ENCODE measurements at places on chromosomes 3 and 15.
A peak's percentile ranks its signal among the peaks of the same experiment; 100 is the strongest.

GRCh38 chr3:33074217-33075067, 22.5 kb downstream of the GLB1 start:
- DNase-seq: peak; percentile 42

GRCh38 chr15:65938604-65939003, 69.3 kb downstream of the RAB11A start:
- no peak for DNase-seq

DNA sequence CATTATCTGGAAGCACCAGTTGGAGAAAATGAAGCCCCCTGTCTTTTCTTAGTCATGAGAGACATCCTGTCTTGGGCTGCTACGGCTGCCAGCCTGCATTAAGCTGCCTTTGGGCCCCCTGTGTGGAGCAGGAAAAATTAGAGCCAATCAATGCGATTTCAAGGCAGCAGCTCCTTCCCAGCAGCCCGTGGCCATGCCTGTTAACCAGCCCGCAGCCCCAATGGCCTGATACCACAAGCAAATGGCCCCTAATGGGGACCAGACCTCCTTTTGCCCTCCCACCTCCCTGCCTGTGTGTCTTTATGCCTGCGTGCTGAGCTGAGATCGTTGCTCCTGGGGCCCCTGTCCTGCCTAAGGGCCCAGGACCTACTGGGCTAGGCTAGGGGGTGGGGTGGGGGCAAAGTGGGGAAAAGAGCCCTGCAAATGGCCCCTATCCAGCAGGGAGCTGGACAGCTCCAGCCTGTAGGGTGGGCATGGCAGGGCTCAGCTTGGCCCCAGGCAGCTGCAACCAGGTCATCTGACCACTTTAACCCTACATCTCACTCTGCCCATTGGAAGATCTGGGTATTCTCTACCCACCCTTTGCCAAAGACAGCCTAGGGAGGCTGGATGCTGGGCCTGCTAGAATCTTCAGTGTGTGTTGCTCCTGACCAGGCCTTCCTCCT, 53.8 kb upstream of the MRPS22 start:
- no peak for DNase-seq

- peak; percentile 19 for DNase-seq
Measured at GRCh38 chr3:156389449-156389950, 165.4 kb downstream of the SSR3 start.

DNA sequence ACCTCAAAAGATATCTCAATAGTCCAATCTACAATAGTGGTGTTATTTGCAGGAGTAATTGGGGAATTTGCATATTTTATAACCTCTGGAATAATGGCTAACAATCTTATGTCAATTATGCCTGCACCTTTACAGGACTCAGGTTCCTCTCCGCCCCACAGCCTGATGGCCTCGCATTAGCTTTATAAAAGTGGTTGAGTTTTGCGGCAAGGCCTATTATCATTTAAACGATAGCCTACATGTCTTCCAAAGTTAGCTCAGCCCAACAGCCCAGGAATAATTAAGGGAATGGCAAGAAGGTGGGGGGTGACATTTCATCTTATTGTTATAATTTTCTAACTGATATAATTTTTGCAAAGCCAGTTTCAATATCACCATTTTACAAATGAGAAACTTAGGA, 97.3 kb downstream of the RTP4 start:
- no peak for DNase-seq

DNA sequence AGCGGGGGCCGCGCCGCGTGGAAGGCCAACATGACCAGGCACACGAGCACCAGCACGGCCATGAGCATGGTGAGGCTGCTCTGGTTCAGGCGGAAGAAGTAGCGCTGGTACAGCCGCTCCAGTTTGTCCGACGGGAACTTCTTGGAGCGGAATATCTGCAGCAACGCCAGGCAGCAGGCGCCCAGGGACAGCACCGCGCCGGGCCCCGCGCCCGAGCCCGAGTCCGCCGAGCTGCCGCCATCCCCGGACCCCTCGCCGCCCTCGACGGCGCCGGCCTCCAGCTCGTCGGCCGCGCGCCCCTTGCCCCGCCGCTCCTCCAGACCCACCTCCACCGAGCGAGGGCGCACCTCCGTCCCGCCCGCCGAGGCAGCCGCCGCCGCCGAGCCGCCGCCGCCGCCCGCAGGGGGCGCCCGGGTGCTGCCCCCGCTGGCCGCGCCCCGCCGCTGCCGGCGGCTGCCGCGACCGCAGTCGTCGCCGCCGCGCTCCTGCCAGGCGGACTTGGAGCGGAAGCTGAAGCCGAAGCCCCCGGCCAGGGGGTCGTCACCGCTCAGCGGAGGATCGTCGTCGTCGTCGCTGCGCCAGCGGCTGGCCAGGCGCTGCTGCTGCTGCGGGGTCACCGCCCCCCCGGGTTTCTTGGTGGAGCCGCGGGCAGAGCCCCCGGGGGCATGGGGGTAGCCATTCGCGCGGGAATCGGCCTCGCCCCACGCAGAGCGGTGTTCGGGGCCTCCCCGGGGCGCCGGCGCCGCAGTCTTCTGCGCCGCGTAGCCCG, 957 bp downstream of the ADCY5 start:
- DNase-seq: no peak

- no peak for DNase-seq
Measured at GRCh38 chr15:51046799-51047449, 47.8 kb downstream of the TNFAIP8L3 start.

DNA sequence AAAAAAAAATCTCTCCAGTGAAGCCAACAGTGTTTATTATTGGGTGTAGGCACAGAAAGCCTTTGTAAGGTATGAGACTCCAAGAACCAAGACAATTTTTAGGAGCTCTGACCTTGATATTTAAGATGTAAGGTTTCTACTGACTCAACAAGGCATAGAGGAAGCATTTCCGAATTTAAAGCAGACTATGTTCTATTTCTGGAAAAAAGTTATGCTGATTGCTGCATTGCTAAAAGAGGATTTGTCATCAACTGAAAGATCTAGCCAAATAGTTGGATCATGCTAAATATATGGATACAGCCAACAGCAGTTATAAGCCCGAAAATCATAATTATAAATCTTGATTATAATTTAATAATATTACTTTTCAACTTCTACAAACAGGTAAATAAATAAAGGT, 53.3 kb upstream of the MELTF start:
- DNase-seq: no peak

GRCh38 chr3:184348057-184348382, 10.6 kb downstream of the FAM131A start:
- no peak for DNase-seq

DNA sequence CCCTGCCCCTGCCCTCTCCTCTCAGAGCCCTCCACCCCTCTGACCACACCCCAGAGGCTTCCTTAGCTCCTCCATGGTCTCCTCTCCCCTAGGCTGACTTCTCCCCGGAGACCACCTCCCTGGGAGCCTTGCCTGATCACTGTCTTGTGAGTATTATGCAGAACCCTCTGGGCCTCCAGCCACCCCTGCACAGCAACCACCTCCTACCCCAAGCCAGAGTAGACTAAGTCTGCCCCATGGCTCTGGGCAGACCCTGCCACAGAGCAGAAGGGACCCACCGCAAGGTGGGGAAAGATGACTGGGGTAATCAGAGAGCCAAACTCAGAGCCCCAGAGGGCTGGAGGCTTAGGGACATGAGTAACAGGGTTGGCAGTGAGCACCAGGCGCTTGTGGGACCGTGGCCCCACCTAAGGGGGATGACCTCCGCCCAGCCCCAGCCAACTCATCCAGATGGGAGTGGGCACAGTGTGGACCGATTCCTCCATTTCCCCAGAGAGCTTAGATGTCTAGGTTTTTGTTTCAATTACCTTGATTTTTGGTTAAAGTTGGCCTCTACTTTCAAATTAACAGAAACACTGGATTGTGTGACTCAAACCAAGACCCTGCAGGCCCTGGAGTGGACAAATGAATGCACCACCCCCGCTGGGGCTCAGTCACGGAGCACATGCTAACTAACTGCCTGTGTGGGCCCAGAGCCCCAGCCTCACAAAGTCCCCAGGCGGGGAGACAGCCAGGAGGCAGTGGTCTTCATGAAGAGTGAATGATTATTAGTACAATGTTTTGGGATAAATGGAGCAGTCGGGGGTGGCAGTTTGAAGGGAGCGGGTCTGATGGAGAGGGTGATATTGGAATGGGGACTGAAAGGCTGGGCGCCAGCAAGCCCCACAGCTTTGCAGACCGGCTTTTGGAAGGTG, 119.4 kb upstream of the PRR20G start:
- no peak for DNase-seq

DNA sequence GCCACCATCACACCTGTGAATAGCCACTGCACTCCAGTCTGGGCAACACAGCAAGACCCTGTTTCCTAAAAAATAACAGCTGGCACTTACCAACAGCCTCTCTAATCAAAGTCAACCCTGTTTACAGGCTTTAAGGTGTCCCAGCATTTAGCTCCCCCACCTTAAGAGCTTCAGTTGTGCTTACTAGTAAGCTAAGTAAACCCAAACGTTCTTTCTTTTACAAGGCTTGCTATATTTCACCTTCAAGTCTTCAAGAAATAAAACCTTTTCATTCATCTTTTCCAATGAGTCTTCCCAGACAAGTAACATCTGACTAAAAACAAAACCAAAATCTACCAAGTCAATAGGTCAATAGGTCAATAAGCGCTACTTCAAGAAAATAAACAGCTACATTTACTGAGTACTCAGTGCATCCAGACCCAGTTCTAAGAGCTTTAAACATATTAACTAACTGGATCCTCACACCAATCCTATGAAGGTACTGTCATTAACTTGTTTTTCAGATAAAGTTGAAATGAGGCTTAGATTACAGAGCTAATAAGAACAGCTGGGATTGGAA, 62.4 kb downstream of the PBRM1 start:
- no peak for DNase-seq

- no peak for DNase-seq
Measured at GRCh38 chr3:2300938-2301337, 202.3 kb downstream of the CNTN4 start.

DNA sequence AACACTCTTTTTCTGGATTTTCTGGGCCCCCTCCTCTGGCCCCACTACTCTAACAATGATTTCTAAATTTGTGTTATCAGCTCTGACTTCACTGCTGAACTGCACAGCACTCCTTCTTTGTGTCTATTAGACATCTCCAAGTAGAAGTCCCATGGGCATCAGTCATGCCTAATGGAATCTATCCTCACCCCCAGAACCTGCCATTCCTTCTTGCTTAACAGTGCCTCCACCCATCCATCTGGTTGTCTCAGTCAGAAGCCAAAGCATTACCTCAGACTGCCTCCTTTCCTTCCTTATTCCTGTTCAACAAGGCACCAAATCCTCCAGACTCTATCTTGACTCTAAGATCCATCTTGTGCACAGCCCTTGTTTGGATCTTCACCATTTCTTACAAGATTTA, 36.2 kb downstream of the SSR3 start:
- DNase-seq: no peak

- no peak for DNase-seq
Measured at GRCh38 chr3:120773932-120774331, 31.4 kb downstream of the GTF2E1 start.

- no peak for DNase-seq
Measured at GRCh38 chr3:52681596-52681995, 4.1 kb downstream of the PBRM1 start.

DNA sequence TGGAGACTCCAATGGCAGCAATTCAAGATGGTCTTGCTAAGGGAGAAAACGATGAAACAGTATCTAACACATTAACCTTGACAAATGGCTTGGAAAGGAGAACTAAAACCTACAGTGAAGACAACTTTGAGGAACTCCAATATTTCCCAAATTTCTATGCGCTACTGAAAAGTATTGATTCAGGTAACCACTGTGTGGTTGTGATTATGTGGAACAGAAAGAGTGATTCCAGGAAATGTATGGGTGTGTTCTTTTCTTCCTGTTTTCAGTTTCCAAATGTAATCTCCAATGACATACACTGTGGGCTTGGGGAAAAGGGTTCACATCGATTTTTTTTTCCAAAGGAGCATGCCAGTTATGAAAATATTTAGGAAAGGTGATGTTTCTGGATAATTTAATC, 10.9 kb downstream of the SCG3 start:
- no peak for DNase-seq

DNA sequence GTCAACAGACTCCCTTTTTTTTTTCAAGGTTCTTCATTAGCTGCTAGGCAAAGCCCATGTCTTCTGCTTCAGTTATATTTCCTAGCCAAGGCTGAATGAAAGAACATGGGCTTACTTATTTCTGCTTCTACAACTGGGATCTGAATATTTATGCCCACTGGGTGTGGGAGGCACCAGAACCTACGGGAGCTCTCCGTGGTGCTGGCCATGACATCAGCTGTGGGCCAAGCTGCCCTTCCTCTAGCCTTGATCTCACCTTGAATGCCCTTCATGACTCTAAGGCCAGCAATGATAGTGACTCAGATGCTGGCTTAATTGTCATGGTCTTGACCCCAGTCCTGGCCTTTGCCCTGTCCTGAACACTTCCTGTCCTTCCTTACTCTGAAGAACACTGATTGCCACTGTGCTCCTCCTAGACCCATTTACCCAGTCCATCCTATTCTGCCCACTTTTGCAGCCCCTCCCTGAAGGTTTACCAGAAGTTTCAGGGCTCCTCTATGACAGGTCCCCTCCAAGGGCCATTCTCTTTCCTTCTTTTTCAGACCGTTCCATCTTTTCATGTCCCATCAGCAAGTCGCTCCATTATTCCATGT, 32.8 kb upstream of the PRR20G start:
- DNase-seq: no peak

DNA sequence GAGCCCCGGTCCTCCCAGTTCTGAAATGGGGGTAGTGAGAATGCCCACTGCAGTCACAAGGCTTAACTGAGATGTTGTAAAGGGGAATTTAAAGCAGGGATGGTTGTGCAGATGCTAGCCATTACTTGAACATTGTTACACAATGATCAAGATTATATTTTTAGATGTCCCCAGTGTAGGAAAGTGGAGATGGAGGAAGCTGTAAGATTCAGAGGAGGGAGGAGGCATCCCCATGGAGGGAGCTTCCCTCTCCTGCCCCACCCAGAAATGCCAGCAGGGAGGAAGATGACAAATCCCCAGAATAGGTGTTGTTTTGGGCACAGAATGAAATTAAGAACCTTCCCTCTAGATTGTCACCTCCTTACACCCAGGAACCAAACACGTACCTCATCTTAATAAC, 46.1 kb downstream of the EFCAB12 start:
- DNase-seq: no peak

GRCh38 chr3:143697975-143698374, 150.3 kb downstream of the SLC9A9 start:
- no peak for DNase-seq

- DNase-seq: no peak
Measured at GRCh38 chr3:189137416-189137815, 34.4 kb upstream of the TPRG1 start.

DNA sequence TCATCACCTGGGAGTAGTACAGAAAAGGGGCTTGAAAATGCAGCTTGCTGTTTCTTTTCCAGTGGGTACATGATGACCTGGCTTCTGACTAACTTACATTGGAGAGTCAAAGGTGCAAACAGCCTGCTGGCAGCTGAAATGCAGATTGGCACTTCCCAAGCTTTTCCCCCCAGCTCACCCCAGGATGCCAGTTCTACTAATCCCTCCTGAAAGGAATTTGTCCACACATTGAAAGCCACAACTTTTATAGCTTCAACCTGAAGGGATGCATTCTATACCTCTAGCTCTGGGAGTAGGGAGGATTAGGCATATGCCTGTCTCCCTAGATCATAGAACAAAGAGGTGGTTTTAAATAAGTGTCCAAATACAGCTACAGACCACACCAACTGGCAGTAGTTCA, 281.7 kb downstream of the EFHB start:
- no peak for DNase-seq

GRCh38 chr3:33749546-33750210, 31.6 kb upstream of the CLASP2 start:
- DNase-seq: no peak

GRCh38 chr3:44420676-44421075, 56.8 kb downstream of the ZNF445 start:
- DNase-seq: no peak
